Chondrocyte (in vitro differentiated cells): ENCODE measurements at places on chromosomes 7 and 10.

- no peak for DNase-seq
Observed at GRCh38 chr7:48471196-48471595, 299.9 kb downstream of the ABCA13 start.

DNA sequence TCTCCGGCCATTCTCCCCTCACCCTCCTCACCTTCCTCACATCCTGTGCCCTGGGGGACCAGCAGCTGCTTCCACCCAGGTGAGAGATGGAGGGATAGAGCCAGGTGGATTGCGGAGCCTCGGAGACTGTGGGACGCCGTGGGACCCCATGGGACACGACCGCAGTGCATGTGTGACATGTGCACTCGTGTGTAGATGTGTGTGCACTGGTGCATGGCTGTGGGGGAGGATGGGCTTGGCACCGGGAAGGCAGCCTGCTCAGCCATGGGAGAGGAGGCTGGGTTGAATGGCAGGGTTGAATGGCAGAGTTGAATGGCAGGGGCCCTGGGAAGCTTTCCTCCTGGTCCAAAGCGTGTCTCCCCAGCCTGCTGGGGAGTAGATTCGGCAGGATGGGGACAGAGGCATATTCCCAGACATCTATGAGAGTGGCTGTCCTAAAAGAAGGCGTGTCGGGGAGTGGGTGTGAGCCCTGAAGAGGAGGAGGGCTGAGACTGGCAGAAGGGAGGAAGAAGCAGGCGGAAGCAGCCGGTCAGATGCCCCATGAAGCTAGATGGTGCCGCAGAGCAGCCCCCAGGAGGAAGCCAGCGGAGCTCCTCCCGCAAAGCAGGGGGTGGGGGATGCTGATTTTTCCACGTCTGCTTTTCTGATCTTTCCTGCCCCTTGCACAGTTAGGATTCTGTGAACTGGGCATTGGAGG lies 815 bp downstream of the GIMAP8 start:
- no peak for DNase-seq

GRCh38 chr7:148982654-148983199 lies 45.6 kb downstream of the PDIA4 start:
- DNase-seq, result peak; percentile 78

DNA sequence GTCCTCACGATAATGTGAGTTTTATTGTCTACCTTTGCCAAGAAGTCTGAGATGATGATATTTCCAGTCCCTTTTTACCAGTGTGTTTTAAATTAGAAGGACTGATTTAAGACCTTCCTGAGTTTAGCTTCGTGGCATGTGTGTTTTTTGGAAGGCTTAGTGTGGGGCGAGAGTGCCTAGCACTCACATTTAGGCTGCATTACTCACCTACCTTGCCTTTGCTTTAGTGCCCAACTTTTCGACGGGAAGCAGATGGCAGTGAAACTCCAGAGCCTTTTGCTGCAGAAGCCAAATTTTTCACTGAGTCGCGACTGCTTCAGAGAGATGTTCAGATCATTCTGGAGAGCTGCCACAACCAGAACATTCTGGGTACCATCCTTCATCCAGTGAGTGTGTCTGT lies 50.9 kb downstream of the SND1 start:
- DNase-seq, result no peak

GRCh38 chr10:121765204-121765603 lies 162.6 kb downstream of the ATE1 start:
- no peak for DNase-seq

- no peak for DNase-seq
Observed at GRCh38 chr10:58444321-58444720, 59.1 kb downstream of the TFAM start.

DNA sequence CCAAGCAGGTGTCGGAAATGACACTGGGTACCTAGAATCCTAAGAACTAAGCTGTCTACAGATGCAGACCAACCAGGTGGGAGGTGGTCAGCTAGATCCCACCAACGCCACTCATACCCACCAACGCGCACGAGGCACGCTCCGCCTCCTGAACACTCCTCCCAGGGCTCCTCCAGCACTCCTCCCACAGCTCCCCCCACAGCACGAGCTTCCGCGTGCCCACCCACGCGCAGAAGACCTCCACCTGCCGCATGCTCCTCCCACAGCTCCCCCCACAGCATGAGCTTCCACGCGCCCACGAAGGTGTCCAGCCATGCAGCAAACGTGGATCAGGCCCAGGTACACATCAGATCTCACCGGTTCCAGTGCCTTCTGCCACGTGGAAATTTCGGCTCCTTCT lies 196.0 kb downstream of the MAD1L1 start:
- peak; percentile 81 for DNase-seq

DNA sequence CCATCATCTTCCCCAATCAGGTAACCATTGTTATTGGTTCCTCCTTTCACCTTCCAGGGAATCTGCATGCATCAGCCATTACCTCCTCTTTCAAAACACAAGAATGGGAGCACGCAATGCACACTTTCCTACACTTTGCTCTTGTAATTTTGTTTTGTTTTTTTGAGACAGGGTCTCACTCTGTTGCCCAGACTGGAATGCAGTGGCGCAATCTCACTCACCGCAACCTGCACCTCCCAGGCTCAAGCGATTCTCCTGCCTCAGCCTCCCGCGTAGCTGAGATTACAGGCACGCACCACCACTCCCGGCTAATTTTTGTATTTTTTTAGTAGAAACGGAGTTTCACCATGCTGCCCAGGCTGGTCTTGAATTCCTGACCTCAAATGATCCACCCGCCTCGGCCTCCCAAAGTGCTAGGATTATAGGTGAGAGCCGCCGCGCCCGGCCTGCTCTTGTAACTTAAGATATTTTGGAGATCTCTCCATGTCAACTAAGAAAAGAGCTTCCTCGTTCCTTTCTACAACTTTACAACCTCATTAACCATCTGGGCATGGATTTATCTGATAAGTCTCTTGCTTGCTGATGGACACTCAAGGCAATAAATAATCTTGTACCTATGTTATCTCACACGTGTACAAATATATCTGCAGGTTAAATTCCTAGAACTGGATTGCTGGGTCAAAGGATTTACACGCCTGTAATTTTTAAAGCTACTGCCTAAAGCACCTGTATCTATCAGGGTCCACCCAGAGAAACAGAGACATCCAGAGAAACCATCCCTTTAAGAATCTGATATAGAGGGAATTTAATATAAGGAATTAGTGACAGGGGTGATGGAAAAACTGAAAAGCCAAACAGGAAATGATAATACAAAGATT lies 4.2 kb downstream of the CYTH3 start:
- no peak for DNase-seq

GRCh38 chr7:27587429-27587828 lies 75.3 kb downstream of the HIBADH start:
- DNase-seq, result no peak

GRCh38 chr10:28983799-28984198 lies 305.1 kb upstream of the LYZL1 start:
- DNase-seq, result no peak

DNA sequence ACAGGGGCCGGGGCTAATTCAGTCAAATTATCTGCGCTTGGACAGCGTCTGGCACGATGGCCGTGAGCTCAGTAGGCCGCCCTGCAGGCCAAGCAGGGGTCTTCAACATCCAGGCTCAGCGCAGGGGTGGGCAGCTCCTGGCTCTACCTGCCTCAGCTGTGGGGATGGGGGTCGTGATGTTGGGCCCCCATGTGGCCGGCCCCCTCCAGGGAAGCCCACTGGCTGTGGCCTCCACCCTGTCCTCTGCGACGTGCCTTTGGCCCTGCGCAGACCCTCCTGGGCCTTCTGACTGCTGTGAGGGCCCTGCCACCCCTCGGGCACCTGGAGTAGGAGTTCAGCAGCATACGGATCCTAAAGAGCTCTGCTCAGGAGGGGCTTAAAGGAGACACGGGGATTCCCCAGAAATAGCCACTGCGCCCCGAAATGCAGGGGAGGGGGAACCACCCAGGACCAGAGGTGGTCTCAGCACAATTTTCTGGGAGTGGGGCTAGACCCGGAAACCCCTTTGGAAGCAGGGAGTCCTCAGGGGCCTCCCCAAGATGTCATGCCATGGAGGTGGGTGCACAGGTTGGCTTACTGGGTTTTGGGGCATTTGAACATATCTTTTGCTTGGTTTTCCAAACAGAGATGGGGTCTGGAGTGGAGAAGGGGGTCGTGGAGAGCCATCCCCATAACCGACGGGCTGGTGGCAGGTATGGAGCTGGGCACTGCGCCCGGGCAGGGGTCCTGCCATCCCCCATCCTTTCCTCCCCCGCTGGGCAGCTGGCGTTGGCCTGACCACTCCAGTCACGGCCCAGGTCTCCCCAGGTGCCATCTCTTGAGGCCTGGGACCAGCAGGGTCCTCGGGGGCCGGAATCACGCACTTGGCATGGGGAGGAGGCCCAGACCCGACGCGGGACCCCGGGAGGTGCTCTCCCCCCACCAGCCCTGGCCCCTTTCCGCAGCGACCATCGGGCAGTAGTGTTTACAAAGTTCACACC lies 4.0 kb upstream of the ADAP1 start:
- peak; percentile 91 for DNase-seq
